Choroid plexus epithelial cell (primary cell): ENCODE measurements at places on chromosomes 2 and 18.

DNA sequence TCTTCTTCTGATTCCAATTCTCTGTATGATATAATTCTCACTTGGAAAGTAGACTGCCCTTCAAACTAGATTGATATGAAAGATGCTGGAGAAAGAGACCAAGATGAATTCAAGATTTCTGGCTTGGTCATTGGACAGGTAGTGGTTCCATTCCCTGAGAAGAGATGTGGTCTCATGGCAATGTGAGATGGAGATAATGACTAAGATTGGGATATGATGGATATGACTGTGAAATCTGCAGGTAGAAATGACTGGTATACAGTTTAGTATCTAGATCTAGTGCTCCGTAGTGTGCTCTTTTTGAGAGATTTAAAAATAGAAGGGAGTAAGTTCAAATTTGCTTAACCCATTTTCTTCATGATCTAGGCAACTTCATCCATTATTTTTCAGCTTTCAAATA is 425.4 kb upstream of the TRIB2 start:
- no peak for DNase-seq

DNA sequence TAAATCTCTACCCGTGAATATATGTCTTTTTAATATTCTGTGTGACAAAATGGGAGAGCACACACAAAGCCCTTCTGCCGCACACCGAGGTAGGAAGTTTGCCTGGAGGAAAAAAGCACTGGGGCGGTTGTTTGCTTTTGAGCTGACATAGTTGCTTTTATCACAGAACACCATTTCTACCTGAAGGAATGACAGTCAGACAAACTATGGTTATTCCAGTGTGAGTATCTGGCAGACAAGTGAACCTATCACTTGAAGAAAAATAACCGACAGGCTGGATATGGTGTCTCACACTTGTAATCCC is 67.6 kb upstream of the SERTAD2 start:
- no peak for DNase-seq

GRCh38 chr2:164335128-164335527 is 286.2 kb downstream of the GRB14 start:
- DNase-seq: no peak

DNA sequence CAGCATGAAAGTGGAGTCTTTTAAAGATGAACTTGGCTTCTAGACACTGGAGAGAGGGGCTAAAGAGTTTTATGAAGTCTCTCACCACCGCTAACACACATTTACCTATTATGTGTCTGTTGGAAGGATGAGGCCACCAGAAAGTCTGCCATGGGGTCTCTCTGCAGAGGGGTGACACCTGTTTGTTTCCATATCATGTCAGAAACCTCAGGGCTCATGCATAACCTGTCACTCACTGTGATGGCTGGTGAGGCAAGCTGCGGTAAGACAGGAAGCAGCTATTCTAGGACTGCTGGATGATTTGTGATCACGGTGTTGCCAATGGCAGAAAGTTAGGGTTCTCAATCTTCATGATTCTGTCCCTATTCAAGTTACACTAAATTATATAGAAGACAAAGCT is 60.8 kb upstream of the DNMT3A start:
- DNase-seq: no peak

- no peak for DNase-seq
Observed at GRCh38 chr18:8783335-8783993, 78.1 kb downstream of the MTCL1 start.

GRCh38 chr2:26614216-26615138 is 26.7 kb downstream of the CIB4 start:
- DNase-seq: no peak

- DNase-seq: no peak
Observed at GRCh38 chr2:43889416-43889815, 50.6 kb downstream of the ABCG8 start.

- no peak for DNase-seq
Observed at GRCh38 chr2:198630384-198630783, 826.0 kb downstream of the PLCL1 start.

GRCh38 chr2:28419443-28420270 is 27.0 kb downstream of the FOSL2 start:
- no peak for DNase-seq
